ENCODE measurements at places on chromosomes 5 and 9.

GRCh38 chr5:146369691-146370090 lies 31.1 kb downstream of the POU4F3 start:
- no peak for DNase-seq

- DNase-seq: no peak
Observed at GRCh38 chr5:84017523-84018172, 297.0 kb upstream of the HAPLN1 start.

DNA sequence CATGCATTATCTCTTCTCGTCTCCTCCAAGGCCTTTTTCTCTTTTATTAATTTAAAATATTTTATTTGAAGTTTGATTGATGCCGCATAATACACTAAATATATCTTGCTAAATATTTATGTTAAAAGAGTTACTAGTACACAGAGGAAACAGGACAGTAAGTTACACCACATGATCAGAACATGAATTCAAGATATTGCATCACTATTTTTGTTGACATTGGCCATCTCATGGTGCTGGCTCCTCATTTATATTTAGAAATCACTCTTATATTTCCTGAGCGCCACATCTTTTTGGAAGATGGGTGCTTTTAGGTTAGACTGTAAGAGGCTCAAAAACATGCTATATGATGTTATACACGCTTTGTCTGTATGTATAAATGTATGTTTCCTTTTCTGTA lies 23.0 kb downstream of the SPEF2 start:
- no peak for DNase-seq

DNA sequence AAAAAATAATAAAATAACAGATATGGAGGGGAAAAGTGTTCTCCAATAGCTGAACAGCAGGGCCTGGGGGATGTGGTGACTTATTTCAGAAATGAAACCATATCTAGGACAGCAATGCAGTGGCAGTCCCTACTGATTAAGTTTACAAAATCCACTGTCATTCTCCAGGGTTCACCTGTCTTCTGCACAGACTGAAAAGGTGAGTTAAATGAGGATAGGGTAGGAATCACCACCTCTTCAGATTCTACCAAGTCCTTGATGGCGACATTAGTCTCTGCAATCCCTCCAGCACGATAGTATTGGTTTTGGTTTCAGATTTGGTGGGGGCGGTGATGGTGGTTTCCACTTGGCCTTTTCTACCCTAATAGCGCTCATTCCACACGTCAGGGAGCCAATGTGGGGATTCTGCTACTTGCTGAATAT lies 32.3 kb upstream of the NPM1 start:
- no peak for DNase-seq

GRCh38 chr5:106966686-106967315 lies 703.9 kb downstream of the EFNA5 start:
- no peak for DNase-seq

GRCh38 chr5:17665836-17666235 lies 31.6 kb downstream of the TAF11L14 start:
- DNase-seq: no peak

DNA sequence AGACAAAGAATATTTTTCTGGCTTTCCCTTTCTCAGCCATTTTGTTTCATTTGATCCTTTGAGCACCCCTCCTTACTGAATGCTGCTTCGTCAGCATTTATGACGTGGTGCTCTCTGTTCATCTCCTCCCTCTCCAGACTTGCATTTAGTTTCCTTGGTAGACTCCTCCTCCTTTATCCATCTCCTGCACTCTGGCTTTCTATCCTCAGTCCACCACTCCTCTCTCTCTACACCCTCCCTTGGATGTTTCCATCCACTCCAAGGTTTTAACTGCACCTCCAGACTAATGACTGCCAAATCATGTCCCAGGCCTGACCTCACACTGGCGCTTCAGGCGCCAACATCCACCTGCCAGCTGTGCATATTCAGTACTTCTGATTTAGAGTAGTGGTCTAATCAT lies 245.4 kb downstream of the RAB3C start:
- no peak for DNase-seq

DNA sequence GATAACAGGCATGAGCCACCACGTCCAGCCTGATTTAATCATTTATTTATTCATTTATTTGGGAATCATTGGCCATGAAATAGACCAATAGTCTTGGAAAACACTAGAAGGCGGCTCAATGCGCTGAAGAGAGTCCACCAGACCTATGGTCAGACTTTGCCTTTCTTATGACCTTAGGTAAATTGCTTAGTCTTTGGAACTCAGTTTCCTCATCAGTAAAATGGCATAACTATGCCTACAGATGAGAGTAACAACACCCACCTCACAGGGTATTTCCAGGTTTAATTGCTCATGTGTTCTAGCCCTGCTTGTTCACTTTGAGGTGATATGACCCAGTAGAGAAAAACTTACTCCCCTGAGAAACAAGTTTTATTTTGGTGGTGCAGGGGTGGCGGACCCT lies 38.2 kb upstream of the CPEB4 start:
- no peak for DNase-seq

DNA sequence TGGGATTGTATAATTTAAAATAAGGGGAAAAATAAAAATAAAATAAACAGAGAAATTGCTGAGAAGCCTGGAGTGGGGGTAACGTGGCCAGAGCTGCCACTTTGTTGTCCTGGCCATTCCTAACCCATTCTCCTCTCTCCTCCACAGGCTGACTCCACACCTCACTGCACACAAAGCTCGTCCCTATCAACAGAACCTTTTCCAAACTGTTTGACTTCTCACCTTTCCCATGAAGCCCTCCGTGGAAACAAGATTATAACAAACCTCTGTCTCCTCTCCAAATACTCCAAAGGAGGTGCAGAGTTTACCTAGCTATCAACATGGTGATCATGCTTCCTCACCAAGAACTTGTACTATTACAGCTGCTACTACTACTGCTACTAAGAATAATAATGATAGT lies 151.1 kb downstream of the GLIS3 start:
- no peak for DNase-seq
